ENCODE measurements at places on chromosomes 7 and 10. TPM values are rescaled to one million over a fixed set of nuclear protein-coding genes. Genes with fewer than 3 reads are reported as not detected.

The INTS15 gene
- total RNA-seq, result 19.3 TPM

The GPR15LG gene
- total RNA-seq, result not detected

The PNLIP gene
- not detected for total RNA-seq

The ARPC1B gene
- total RNA-seq, result 408 TPM

The LIPM gene
- total RNA-seq, result 0.11 TPM

GRCh38 chr7:99791667-99792369 lies 7.8 kb upstream of the CYP3A4 start:
- no peak for DNase-seq

DNA sequence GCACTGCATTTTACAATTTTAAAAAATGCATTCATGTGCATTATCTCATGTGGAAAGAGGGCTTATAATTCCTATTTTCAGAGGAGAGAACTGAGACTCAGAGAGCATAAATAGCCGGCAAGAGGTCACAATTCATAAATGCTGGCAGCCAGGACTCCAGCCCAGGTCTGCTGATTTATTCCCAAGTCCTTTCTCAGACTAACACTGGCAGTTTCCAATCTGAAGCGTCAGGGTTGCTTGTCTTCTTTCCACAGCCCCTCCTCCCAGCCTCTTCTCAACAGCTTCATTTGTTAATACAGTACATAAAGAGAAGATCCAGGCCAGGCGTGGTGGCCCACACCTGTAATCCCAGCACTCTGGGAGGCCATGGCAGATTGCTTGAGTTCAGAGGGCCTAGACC lies 108.9 kb downstream of the PARD3 start:
- no peak for DNase-seq

DNA sequence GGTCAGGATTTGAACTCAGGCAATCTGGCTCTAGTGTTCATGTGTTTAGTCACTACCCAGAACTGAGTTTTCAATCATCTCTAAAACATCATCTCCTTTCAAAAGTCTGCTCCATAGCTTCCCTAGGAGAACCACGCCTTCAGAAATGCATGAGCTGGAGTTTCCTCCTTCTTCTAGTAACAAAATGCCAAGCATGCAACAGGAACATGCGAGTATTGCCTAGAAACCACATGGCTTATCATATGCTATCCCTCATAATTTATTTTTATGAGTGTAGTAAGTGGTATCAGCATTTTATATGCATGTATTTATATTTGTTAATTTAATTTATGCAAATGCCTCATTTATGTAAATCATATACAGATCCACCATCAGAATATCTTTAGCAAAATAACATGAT lies 170.9 kb downstream of the RAB11FIP2 start:
- no peak for DNase-seq

- no peak for DNase-seq
Measured at GRCh38 chr10:35007858-35008301, 82.3 kb downstream of the CUL2 start.

DNA sequence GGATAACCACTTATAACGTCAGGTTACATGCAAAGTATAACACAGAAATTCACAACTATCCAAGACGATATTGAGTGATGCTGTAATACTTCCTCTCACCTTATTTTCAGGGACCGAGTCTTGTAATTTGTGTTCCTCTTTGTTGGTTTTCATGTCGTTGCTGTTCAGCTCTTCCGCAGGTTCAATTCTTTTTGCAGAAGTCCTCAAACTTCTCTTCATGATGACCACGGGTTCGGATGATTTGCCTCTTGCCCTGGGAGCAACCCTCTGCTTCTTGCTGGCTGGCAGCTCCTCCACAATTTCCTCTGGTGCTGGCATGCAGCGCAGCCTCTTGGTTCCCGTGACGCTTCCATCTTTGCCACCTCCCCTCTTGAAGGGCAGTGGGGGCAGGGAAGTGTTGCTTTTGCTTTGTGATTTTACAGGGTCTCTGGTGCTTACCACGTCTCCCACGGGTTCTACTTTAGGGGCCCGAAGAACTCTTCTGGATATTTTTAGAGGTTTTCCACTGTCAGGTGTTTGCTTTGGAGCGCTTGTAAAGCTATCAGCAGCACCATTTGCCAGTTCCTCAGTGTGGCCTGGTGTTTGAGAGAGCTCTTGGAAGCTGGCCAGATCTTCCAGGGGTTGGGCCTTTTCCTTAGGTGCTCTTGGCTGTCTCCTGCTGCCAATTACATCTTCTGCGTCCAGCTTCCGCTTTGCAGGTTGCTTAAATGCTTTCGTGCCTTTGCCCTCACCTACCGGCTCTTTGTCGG lies 23.6 kb downstream of the MKI67 start:
- no peak for DNase-seq

DNA sequence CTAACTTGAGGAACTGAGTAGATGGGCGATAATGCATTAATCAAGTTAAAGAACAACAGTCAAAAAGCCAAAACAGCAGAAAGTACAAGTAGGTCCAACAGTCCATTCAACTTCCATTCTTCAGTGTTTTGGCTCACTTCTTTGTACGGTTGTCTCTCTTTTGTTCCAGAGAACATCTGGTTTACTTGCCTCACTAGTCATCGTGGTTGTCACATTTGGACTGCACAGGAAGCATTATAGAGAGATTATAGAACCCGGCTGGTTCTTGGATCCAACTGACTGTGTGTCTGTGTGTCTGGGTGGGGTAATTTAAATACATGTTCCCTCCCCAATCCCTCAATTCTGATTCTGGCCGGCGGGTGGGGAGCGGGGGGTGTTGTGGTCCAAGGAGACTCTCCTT lies 1.8 kb upstream of the CEP41 start:
- DNase-seq, result no peak

DNA sequence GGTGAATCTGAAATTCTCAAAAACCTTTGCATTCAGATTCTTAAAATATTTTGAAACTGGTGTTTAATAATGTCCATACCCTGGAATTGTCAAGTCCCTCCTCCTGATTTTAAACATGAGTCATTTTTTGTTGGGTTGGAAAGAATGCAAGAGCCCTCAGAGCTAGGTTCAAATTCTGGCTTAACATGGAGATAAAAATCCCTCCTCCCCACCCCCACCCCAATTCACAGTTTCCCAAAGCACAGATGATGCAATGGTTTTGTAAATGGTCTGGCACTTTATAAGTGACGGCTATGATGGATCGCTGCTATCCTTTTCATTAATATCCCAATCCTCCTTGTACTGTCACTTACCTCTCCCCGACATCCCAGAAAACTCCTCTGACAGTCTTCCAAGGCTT lies 332.8 kb downstream of the PLXNA4 start:
- DNase-seq, result peak; percentile 13

GRCh38 chr7:116630932-116631671 lies 40.9 kb upstream of the MET start:
- peak; percentile 92 for DNase-seq
